ENCODE measurements at places on chromosomes 5 and 9.

DNA sequence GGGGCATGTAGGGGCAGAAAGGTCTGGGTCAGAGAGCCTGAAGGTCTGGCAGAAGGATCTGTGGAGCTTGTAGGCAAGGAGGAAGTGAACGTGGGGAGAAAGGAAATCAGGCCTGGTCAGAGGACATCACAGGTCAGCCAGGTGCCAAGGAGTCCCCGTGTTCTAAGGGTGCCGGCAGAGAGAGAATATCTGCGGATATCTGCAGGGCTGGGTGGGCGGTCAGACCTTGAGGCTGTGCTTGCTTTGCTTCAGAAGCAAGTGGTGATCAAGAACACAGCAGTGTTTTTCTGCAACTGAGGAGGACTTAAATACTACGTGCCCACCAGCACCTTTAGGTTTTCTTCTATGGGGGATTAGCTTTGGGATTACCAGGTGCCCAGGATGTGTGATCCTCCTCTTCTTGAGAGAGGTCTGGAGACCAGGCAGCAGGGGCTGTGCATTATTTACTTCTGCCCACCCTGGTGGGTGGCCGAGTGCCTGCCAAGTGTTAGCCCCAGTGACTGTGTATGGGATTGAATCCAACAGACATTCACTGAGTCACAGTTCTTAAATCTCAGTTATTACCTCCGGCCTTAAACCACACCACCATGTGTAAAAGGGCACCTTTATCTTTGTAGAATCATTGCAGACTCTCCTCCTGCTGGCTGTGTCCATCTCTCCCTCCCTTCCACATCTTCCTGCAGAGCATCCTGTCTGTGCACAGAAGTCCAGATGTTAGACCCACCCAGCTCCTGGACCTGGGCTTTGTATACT lies 12.5 kb upstream of the SHB start:
- DNase-seq: no peak

DNA sequence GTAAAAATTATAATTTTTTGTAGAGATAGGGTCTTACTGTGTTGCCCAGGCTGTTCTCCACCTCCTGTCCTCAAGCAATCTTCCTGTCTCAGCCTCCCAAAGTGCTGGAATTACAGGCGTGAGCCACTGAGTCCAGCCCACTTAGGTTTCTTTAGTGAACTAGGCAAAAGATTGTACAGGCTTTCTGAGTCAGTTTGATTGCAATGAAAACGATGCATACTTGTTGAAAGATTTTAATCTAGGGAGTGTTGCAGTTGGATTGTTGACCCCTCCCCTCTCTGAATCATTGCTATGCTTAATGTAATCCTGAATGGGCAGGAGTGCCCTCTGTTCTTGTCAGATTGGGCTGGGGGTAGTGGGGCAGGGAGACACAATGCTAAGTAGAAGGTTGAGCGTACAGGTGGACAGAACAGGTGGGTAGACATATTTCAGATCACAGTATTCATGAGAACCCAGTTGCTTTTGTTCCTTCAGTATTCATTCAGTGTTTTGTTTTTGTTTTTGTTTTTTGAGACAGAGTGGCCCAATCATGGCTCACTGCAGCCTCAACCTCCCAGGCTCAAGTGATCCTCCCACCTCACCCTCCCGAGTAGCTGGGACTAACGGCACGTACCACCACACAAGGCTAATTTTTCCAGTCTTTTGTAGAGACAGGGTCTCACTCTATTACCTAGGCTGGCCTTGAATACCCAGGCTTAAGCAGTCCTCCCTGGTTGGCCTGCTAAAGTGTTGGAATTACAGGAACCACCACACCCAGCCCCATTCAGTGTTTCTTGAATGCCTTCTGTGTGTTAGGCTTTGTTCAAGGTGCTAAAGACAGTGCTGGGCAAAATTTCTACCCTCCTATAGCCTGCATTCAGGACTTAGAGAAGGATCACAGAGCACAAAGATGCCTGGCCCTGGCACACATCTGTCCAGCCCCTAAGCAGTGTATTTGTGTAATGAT lies 70.1 kb downstream of the KIAA1958 start:
- DNase-seq: no peak

DNA sequence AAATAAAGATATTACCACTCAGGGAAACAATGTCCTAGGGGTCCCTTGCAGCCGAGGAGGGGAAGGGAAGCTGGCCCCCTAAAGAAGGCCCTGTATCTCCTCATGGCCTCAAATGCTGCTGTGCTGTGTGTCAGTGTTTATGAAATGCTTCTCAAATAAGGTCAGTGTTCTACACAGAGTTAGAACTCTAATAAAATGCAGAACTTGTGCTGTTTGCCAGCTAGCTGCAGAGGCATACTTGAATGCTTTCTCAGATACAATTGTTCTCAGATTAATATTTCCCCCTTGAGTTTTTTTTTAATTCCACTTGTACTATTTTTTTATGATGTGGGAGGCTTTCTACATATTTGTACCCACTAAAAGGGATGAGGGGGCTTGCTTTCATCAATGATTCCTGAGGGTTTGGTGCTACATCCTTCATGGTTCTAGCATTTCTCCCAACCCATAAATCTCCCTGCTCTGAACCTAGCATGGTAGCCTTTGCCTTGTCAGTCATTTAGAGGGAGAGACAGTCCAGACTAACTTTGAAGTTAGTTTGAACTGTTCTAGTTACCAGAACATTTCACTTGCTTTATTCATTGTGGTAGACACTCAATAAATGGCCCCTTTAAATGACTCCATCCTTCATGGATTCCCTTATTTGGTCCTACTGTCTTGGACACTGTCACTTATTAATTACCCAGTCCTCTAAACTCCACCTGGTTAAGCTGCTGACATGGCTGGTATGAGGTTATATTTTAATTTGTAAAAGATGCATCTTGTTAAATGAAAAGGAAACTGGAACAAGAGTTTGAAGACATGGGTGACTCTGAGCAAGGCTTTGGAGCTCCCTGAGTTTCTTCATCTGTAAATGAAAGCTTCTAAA lies 12.6 kb downstream of the SLIT3 start:
- DNase-seq: no peak

DNA sequence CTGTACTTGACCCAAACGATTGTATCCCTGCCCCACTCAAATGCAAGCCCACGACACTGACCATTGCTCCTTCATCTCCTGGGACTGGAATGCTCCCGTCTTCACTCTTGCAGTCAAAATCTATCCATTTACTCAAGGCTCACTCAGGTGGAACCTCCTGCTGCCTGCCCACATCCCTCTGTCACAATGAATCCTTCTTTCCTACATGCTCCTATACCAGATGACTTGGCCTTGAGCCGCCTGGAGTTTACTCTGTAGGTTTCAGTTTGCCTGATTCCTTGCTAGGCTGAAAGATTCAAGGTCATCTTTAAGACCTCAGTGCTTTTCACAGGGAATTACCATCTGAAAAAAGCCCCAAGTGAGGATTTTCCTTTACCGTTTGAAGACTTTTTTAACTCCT lies 264.1 kb downstream of the GLIS3 start:
- no peak for DNase-seq

- DNase-seq: no peak
These were observed 48.9 kb downstream of the SEMA6A start for GRCh38 chr5:116525674-116526073.

Data from stimulated activated CD4-positive, alpha-beta T cell treated with anti-CD3 and anti-CD28 coated beads, TNF-alpha, amount 100 ng/mL, for 1 hour (primary cell).